ENCODE measurements at places on chromosomes 4 and X.

GRCh38 chrX:19758539-19758938 lies 128.9 kb downstream of the SH3KBP1 start:
- no peak for DNase-seq

- DNase-seq, result no peak
Observed at GRCh38 chrX:36534900-36535299, 473.3 kb upstream of the FAM47C start.

DNA sequence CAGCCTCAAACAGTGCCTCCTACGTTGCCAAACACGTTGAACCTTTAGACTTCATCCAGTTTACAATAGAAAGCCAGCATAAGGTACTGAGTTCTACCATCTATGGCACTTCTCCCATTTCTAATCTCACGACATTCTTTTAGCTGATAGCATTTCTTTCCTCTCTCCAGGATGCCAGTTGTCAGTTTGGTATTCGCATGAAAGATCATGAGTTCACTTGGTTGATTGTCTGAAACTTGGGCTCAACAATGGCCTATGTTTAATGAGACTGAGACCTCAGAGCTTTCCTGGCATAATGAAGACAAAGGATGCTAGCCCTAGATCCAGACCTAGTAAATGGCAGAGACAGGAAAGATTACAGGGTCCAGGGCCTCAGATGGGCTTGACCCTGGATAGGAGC lies 69.2 kb upstream of the SPRY1 start:
- no peak for DNase-seq

DNA sequence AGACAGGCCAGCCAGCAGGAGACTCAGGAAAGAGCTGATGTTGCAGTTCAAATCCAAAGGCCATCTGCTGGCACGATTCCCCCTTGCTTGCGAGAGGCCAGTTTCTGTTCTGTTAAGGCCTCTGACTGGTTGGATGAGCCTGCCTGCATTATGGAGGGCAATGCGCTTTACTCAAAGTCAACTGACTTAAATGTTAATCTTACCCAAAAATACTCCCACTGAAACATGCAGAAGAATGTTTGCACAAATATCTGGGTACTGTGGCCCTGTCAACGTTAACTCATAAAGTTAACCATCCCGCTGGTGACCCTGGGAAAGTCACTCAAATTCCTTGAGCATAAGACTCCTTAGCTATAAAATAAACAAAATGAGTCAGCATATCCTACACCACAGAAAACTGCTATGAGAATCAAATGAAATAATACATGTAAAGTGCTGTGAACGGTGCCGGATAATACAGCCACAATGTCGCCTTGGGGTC lies 326.4 kb downstream of the EVC2 start:
- no peak for DNase-seq

DNA sequence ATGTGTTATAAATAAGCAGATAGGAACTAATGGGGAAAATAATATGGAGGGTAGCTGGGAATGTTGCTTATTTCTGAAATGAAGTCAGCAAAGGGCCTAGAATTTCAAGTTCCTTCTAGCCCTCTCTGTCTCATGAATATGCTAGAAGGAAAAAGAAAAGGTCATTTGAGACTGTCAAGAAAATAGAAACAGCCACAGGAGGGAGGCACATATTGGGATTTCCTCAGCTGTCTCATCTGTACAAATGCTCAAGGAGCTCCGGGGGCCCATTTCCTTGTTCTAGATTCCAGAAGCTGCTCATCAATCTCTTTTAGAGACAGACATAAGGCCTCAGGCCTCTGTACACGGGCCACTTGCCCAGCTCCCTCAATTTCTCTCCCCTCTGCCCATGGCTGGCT lies 127.6 kb upstream of the ETNPPL start:
- DNase-seq, result no peak

- DNase-seq, result no peak
Observed at GRCh38 chrX:134741746-134742145, 83.5 kb upstream of the PLAC1 start.

DNA sequence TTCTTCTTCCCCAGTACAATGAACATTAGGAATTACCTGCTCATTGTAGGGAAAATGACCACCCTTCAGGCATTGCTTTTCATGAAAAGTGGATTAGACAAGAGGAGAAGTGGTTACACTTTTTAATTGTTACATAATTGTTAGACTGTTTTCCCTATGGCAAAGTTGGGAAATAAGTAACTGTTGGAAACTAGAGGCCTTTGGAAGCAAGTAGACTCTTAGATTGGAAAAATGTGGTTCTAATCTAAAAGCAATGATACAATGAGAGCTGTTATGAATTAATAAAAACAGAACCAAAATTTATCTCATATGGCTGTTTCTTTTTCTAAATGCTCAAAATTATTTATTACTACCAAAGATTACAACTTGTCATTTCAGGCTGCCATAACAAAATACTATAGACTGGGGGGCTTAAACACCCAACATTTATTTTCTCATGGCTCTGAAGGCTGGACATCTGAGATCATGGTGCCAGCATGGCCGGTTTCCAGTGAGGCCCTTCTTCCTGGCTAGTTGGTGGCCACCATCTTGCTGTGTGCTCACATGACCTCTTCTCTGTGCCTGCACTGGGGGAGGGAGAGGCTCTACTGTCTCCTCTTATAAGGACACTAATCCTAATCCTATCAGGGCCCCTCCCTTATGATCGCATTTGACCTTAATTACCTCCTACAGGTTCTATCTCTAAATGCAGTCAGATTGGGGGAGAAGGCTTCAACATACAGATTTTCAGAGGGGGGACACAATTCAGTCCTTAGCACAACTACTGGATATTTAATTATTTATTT lies 12.5 kb downstream of the CC2D2A start:
- DNase-seq, result no peak

DNA sequence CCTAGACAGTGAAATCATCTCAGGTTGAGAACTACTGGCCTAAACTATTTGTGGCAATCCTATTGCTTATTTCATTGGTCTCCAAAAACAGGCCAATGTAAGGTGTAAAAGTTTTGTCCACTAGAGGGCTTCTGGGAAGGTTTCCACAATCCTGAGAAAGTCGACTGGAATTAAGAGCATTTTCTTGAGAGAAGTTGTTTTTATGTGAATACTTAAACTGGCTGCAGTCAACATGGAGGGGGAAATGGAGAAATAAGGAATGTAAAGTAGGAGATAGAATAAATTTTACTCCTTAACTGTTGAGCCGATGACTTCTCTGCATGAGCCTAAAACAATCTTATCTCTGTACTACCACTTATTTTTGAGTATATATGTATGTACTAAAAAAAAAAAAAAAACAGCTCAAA lies 11.0 kb upstream of the EIF4E start:
- no peak for DNase-seq

- no peak for DNase-seq
Observed at GRCh38 chrX:45992402-45993123, 552.7 kb downstream of the ZNF674 start.

- DNase-seq, result no peak
Observed at GRCh38 chr4:134215620-134216344, 14.2 kb upstream of the PABPC4L start.

- no peak for DNase-seq
Observed at GRCh38 chr4:174318829-174319764, 35.4 kb downstream of the CEP44 start.

DNA sequence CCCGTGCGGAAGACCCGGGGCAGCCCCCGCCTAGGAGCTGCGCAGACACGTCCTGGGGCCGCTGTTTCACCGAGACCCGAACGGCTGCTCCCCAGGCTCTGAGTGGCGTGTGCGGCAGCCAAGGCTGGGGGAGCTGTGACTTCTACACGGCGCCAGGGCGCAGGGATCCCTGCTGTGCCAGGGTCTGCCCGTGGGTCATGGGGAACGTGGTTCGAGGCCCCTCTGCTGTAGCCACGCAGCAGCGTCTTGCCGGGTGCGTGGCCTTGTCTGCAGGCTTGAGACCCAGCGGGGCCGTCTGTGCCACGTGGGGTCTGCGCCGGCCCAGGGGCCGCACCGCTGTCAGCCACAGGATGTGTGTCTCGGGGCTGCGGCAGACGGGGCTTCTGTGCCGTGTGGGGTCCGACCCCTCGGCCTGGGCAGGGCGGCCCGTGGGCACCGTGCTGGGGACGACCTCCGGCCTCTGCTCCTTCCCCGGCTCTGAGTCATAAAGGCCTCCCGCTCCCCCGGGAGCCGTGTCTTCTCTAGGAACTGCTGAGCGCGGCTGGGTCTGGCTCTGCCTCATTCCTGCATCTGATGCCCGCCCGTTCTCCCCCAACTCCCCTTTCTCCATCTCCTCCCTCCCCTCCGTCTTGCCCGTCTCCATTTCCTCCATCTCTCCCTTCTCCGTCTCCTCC lies 12.7 kb upstream of the GTPBP6 start:
- no peak for DNase-seq

DNA sequence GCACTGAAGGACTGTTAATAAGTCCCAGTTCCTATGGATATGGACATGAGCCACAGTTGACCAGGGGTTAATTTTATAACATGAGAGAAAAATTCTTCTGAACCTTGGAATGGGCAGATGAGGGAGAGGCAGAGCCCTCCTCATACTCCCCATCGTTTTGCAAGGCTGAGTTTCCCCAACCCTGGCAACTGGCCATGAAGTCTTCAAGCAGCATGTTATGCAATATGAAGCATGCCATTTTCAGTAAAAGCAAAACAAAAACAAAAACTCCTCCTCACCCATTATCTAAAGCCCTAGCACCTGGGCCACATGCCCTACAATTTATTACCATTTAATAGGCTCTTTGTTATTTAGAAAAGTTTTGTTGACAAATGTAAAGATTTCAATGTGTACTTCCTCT lies 64.5 kb downstream of the GPC4 start:
- no peak for DNase-seq

DNA sequence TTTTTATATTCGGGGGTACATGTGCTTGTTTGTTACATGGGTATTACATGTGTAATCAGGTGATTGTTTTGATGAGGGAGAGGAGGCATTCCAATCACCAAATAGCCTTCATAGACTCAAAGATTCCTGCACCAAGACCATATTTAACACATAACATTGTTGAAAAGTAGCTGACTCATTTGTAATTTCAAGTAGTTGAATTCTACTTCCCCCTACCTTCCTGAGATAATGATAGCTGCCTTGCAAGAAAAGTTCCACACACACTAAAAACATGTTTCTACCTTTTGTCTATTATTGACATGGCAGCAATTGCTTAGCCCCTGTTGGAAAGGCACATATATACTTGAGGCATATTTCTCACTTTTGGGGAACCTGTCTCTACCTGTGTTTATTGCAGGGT lies 16.1 kb downstream of the PGAM4 start:
- DNase-seq, result no peak

DNA sequence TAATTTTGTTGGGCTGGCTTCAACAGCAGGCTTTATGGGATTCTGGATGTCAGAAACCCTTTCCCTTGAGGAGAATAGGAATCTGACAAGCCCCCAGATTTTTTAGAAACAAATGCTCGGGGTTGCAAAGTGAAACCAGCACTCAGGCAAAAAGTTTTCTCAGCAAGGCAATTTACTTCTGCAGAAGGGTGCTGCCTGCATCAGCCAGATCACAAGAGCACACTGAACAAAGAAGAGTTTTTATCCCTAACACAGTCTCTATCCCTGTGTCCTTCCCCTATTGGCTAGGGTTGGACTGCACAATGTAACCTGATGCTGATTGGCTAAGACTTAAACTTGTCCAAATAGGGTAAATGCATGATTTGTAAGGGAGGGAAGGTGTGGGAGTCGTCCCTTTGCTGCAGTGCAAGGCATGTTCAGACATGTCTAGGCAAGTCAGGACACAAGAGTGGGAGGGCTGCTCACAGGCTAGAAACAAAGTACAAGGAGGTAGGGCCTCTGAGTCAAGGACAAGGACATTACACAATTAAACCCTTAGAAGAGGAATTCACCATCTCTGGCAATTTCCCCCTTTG lies 175.8 kb downstream of the CCNG2 start:
- no peak for DNase-seq

DNA sequence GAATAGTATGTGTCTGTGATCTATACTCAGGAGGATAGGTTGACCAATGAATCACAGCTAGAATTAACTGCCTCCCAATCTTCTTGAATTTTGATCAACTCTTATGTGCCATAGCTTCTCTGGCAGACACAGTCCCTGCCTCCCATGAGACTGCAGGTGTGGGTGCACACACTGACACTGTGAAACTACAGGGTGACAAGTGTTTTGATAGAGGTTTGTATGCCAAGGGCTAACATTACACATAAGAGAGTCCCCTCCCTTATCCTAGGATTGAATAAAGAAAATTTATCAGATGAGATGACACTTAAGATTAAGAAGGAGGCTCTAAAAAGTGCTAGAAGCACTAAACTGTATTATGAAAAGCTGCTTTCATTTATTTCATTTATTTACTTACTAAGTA lies 218.4 kb upstream of the BMP3 start:
- DNase-seq, result no peak

GRCh38 chr4:2697995-2698414 lies 58.1 kb downstream of the TNIP2 start:
- DNase-seq, result no peak

DNA sequence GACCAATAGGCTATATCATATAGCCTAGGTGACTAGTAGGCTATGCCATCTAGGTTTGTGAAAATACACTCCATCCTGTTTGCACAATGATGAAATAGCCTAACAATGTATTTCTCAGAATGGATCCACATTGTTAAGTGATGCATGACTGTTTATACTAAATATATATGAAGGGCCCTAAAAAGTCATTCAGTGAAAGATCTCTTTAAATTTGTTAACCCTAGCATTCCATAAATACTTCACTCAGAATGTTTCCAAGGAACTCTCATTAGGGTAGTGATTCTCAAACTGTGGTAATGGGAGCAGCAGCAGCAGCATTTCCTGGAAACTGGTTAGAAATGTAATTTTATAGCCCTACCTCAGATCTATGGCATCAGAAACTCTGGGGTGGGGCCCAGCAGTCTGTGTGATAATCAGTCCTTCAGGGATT lies 74.9 kb downstream of the PRRG1 start:
- no peak for DNase-seq

- DNase-seq, result no peak
Observed at GRCh38 chrX:34332334-34332733, 200.2 kb upstream of the FAM47A start.

DNA sequence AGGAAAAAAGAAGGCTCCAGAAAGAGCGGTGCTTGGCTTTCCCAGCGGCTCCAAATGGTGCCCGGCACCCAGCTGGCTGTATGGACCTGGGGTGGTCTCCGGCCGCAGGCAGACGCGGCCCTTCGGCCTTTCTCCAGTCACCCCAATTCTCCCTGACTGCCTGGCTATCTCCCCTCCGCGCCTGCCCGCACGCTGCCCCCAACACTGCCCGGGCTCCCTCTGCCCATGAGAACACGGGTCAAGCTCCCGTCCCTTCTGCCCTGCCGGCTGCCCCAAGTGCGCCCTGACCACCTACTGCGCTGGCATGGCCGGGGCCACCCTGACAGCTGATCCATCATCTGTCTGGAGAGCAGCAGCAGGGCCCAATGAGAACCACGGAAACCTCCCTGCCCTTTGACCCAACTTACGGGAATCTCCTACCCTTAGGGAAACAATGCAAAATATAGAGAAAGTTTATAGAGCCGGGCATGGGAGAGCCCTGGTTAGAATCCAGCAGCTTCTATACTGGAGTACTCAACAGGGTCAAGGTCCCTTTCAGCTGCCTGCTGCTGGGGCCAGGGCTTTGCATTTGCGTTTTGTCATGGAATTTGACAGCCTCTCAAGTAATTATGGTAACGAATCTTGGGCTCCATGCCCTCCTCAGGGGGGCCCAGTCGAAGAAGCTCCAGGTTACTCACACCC lies 1.2 kb upstream of the FAM3A start:
- no peak for DNase-seq

- DNase-seq, result no peak
Observed at GRCh38 chrX:2283111-2283859, 217.5 kb downstream of the DHRSX start.

Data from T-helper 22 cell (primary cell).